Stimulated activated CD4-positive, alpha-beta T cell treated with anti-CD3 and anti-CD28 coated beads, TNF-alpha, amount 100 ng/mL, for 48 hours (primary cell): ENCODE measurements at places on chromosomes 5 and 9.

GRCh38 chr9:105064248-105065097, 136.5 kb upstream of the ABCA1 start:
- DNase-seq = no peak

GRCh38 chr9:78923966-78924659, 627.2 kb downstream of the PSAT1 start:
- DNase-seq = no peak

GRCh38 chr9:125561509-125562148, 145.4 kb downstream of the MAPKAP1 start:
- no peak for DNase-seq

- DNase-seq = no peak
Measured at GRCh38 chr5:102231693-102232619, 64.1 kb downstream of the SLCO4C1 start.

GRCh38 chr5:126043688-126044087, 379.5 kb upstream of the GRAMD2B start:
- DNase-seq = no peak

DNA sequence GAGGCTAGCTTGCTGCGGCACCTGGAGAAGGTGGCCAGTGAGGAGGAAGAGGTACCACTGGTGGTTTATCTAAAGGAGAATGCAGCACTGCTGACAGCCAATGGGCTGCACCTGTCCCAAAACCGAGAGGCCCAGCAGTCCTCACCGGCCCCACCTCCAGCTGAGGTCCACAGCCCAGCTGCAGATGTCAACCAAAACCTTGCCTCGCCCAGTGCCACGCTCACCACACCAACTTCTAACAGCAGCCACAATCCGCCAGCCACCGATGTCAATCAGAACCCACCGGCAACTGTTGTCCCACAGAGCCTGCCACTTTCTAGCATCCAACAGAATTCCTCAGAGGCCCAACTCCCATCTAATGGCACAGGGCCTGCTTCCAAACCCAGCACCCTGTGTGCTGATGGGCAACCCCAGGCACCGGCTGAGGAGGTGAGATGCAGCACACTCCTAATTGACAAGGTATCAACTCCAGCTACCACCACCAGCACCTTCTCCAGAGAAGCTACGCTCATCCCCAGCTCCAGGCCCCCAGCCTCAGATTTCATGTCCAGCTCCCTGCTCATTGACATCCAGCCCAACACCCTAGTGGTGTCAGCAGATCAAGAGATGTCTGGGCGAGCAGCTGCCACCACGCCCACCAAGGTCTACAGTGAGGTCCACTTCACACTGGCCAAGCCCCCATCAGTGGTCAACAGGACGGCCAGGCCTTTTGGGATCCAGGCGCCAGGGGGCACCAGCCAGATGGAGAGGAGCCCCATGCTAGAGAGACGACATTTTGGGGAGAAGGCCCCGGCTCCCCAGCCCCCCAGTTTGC, 8.0 kb downstream of the SYNPO start:
- no peak for DNase-seq

DNA sequence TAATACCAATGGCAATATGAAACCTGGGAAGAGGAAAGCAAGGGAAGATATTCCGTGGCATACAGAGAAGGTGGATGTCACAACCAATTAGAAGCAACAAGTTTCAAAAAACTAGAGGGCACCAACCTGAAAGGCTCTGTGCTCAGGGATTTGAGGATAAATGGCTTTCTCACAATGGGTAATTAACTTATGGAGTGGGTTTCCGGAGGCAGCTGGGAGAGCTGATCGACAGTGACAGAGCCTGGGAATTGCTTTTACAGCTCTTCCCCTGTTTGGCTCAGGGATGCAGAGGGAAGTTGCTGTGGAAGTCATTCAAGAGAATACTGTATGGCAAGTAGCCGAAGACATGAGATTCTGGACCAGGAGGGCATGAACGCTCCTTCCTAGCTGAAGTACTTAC, 237.0 kb downstream of the KIF4B start:
- DNase-seq = no peak

- DNase-seq = no peak
Measured at GRCh38 chr9:98381311-98382103, 126.1 kb upstream of the TBC1D2 start.

DNA sequence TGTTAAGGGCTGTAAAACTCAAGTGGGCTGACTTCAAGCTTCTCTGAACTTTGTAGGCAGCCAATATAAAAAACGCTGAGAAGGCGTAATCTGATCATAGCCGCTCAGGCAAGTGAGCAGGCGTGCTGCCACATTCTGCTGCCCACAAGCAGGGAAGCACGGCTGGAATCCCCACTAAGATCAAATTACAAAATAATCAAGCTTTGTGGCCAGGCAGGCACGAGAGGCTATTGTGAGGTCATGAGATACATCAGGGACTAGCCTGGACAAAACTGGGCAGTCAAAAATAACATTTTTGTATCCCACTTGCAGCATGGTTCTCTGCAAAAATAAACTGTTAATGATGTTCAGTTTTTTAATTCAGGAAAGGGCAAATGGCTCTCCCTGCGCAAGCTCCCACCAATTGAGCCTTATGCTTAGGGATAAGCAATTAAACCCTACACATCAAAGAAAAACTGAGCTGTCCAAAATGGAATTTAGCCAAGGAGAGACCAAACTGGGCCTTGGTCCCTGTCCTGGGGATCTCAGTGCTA, 64.0 kb downstream of the POU5F2 start:
- DNase-seq = no peak

DNA sequence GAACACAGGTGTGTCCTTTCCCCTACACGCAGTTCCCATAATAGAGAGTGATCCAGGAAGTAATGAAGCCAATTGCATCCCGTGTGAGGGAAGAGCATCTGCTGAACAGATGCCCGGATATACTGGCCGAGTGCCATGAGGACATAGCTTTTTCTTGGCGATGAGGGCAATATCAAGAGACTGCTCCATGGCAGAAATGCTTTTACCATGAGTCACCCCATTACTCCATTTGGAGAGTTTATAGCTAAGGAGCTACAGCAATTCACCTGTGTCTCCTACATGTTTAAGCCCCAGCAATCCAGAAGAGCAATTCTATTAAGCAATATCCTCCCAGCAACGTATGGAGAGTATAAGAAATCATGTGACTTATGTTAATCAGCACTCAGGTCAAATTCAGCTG, 222.0 kb upstream of the KLF4 start:
- DNase-seq = no peak

DNA sequence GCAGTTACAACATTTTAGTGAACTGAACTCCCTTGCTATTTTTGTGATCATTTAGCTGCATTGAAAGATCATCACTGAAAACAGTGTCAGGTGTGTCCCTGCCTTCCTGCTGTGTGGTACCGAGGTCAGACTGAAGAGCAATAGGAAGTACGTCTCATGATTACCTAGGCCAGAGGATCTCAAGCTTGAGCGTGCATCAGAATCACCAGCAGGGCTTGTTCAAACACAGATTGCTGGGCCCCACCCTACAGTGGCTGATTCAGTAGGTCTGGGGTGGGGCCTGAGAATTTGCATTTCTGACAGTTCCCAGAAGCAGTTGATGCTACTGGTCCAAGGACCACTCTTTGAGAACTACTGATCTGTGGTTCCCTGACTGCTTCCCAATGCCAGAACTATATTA, 159.6 kb downstream of the ACTL7B start:
- no peak for DNase-seq

- no peak for DNase-seq
Measured at GRCh38 chr9:28868228-28868990, 1295.1 kb upstream of the C9orf72 start.

- DNase-seq = no peak
Measured at GRCh38 chr9:127968700-127969383, 11.9 kb downstream of the EEIG1 start.

GRCh38 chr5:73706963-73707362, 81.0 kb downstream of the ARHGEF28 start:
- DNase-seq = no peak

GRCh38 chr9:98518556-98518955, 190.2 kb downstream of the GABBR2 start:
- no peak for DNase-seq

DNA sequence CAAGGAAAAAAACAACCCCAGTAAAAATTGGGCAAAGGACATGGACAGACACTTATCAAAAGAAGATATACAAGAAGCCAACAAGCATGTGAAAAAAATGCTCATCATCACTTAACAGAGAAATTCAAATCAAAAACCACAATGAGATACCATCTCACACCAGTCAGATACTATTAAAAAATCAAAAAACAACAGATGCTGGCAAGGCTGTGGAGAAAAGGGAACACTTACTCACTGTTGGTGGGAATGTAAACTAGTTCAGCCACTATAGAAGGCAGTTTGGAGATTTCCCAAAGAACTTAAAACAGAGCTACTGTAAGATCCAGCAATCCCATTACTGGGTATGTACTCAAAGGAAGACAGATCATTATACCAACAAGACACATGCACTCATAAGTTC, 157.4 kb downstream of the EDIL3 start:
- DNase-seq = no peak

GRCh38 chr5:88671505-88672499, 211.2 kb downstream of the MEF2C start:
- no peak for DNase-seq

- peak; percentile 78 for DNase-seq
Measured at GRCh38 chr5:160421625-160422258, at the start of gene PTTG1. Gene PTTG1, plus strand, starts transcription at chr5:160421855. Its CDS starts 458 bp downstream, at chr5:160422313.

DNA sequence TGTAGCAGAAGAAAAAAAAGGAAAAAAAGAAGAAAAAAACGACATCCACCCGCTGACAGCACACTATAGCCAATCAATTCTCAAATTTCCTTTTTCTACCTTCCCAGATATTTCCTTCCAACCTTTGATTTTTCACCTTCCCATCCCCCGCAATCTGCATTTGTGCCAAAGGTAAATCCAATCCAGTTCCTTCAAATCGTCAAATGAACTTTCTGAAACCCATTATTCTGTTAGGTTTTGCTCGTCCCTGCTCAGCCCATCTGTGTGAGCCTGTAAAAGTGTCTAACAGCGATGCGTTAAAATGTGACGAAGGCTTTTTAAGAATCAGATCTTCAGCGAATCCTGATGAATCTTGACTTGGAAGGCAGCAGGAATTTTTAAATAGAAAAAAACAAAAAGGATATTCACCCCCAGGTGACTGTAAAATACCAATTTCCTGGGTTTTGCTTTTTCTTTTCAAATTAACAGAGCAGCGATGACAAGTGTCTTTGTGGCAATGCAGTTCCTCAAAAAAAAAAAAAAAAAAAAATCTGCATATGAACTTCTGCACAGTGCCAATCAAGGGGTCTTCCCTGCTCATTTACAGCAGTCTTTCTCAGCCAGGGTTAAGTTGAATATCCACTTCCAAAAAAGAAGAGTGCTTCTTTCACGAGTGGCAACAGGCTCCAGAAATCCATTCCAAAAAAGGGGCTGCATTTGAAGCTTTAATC, 367 bp upstream of the SHC3 start:
- DNase-seq = no peak

DNA sequence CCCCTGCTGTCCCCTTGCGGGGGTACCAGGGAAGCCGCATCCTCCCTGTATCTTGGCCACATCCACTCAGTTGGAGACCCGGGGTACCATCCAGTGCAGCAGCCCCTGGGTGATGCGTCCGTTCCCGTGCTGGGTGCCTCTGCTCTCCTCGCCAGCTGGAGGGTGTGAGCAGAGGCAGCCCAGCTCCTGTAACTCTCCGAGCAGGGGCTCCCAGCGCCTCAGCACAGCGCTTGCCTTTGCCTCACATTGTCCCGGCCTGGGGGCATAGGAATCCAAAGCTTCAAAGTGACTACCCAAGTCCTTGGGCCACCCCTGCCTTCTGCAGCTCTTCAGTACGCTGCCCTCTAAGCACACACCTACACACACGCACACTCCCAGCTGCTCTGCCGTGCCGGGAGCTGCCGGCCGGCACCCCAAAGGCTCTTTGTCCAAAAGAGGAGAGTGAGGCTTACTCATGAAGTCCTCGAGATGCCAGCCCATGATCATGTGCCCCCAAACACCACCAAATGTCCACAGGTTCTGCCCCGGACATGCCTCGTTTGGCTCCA, 733 bp downstream of the ANGPTL2 start:
- no peak for DNase-seq

- DNase-seq = no peak
Measured at GRCh38 chr5:66553368-66553912, 42.8 kb upstream of the MAST4 start.

- no peak for DNase-seq
Measured at GRCh38 chr9:131714161-131714646, 25.7 kb downstream of the RAPGEF1 start.

- DNase-seq = no peak
Measured at GRCh38 chr9:113635586-113635985, 172.1 kb downstream of the RGS3 start.

DNA sequence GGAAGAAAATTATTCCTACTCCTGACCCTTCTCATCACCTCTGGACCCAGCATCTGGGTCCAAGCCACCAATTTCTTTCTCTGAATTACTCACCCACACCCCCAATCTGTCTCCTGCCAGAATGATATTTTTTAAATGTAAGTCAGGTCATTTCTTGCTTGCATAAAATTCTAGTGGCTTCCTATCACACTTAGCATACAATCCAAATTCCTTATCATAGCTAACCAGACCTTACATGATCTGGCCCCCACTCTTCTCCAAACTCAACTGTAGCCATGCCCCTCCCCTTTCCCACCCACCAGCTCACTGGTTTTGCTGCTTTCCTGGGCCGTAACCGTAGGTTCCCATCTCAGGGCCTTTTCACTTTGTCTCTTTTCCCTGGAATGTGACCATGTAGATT, 15.2 kb downstream of the HTR4 start:
- no peak for DNase-seq

- no peak for DNase-seq
Measured at GRCh38 chr5:173602423-173602822, 14.0 kb downstream of the BOD1 start.

- no peak for DNase-seq
Measured at GRCh38 chr9:127143920-127144465, 21.6 kb upstream of the ANGPTL2 start.

GRCh38 chr5:121319292-121319691, 532.4 kb upstream of the FTMT start:
- DNase-seq = no peak

GRCh38 chr5:145922059-145922458, 14.3 kb upstream of the SH3RF2 start:
- DNase-seq = no peak

DNA sequence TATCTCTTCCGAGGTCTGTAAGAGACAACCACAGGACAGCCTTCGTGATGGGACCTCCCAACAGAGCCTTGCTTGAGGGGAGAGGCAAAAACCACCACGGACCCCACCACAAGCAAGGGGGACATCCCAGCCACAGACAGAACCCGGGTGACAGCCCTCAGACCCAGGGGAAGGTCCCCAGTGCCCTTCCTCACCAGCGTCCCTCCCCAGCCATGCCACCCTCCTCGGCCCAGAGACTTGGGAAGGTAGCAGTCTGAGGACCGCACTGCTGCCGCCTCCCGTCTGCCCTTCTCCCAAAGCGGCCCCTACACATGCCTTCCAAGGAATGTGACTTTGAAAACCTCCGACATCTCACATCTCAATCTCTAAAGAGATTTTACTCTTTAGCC, 13.4 kb downstream of the IPPK start:
- DNase-seq = no peak
